RCC 7860 (cell line): ENCODE measurements at places on chromosomes 5 and 9.

GRCh38 chr9:3672399-3672798 lies 146.6 kb upstream of the RFX3 start:
- DNase-seq = no peak

GRCh38 chr5:50887889-50888633 lies 221.6 kb downstream of the PARP8 start:
- DNase-seq = no peak

GRCh38 chr5:82644229-82644628 lies 366.1 kb upstream of the RPS23 start:
- no peak for DNase-seq

DNA sequence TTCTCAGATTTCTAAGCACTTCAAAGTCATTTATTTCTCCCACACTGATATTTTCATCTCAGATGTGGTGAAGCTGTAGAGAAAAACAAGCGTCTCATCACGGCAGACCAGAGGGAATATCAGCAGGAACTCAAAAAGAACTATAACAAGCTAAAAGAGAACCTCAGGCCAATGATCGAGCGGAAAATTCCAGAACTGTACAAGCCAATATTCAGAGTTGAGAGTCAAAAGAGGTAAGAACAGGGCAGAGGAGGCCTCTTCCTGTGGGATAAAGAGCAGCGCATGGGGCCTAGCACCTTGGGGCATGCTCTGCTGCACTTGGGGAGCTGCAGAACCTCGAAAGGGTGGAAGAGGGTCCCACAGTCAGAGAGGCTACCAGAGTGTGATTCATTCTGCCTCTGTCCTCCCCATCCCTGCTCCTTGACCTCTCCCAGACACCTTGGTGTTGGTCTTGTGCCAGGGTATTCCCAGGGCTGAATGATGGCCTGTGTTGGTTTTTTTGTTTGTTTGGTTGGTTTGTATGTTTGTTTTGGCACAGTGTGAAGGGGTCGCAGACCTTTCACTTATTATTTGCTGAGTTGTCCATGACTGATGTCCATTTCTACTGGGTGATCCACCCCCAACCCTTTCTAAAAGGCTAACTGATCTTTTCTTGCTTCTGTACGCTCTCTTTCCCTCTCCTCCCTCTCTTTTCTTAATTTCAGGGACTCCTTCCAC lies 248.9 kb downstream of the DOCK8 start:
- no peak for DNase-seq

GRCh38 chr9:133844398-133844784 lies 106.2 kb upstream of the SARDH start:
- DNase-seq = no peak

GRCh38 chr5:76852772-76853171 lies 3.0 kb downstream of the S100Z start:
- no peak for DNase-seq

DNA sequence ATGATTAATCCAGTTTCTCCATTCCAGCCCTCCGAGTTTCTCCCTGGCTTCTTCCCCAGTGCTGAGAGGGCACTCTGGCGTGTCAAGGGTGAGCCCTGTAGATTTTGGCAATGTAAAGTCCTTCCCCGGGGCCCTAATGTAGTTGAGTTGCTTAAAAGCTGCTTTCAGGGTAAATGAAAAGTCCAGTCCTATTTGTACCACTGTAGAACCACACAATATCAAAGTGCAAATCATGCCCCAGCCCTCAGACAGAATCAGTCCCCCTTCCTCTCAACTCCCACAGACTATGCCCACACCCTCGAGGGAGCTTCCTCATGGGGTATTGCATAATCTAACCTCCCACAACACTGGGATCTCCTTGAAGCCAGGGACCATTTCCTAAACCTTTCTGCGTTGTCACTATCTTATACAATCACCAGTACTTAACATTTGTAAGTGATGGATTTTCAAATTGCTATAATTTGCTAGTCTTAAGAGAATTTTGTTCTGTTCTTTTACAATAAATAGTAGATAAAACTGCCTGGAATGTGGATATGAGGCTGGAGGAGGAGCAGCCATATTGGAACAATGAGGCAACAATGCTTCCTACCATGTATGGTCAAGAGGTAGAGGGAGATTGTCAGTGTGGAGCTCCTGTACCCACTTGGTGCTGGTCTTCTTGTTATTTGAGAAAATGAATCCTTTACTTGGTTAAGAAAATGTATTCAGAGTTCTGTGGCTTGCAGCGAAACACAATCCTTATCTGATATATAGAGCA lies 34.4 kb downstream of the ZNF366 start:
- DNase-seq = no peak

GRCh38 chr5:92637960-92638359 lies 943.1 kb downstream of the NR2F1-AS1 start:
- no peak for DNase-seq

- DNase-seq = peak; percentile 62
Observed at GRCh38 chr9:33143241-33143661, 23.9 kb downstream of the B4GALT1 start.

DNA sequence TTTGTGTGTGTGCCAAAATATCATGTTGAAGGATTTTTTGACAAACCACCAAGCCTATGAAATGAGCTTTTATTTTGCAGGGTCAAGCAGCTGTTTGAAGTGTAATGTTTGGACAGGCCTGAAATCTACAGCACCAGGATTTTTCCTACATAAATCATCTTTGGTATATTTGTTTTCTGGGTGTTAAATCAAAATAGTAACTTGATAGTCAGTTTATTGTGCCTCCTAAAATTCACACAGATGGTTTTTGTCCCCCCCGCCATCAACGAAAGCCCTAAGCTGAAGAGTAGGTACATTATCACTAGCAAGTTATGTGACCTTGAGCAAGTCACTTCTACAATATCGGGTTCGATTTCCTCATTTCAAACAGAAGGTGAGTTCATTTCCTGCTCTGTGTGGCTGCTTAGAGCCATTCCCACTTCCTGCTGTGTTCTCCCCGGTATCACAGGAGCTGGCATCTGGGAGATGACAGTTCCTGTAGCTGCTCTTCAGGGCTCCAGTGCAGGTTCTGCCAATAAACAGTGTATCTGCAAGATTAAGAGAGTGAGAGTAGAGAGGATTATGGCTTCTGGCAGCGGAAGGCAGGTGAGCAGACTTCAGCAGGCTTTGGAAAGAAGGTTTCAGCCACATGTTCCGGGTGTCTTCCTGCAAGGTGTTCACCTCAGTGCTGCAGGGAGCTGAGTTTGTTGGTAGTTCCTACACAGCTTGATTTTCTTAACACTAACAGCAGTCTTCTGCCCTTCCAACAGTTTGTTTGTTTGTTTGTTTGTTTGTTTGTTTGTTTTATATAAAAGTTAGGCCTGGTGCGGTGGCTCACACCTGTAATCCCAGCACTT lies 48.4 kb upstream of the GNE start:
- DNase-seq = peak; percentile 7

DNA sequence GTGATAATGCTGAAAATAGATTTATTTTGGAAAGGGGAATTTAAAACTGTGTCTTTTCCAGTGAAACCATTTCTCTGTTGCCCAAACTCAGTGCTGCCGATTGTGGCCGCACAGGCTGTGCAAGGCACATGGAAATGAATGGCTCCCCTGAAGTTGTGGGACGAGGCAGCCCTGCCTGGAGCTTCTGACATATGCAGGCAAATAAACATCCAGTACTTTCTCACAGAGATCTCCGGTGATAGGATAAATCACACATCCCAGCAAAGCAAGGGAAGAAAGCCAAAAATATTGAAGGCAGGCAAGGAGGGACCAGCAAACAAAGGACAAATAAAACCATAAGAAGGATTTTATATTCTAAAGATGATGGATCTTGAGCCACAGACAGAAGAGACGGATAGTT lies 464.5 kb downstream of the MTRR start:
- DNase-seq = no peak

DNA sequence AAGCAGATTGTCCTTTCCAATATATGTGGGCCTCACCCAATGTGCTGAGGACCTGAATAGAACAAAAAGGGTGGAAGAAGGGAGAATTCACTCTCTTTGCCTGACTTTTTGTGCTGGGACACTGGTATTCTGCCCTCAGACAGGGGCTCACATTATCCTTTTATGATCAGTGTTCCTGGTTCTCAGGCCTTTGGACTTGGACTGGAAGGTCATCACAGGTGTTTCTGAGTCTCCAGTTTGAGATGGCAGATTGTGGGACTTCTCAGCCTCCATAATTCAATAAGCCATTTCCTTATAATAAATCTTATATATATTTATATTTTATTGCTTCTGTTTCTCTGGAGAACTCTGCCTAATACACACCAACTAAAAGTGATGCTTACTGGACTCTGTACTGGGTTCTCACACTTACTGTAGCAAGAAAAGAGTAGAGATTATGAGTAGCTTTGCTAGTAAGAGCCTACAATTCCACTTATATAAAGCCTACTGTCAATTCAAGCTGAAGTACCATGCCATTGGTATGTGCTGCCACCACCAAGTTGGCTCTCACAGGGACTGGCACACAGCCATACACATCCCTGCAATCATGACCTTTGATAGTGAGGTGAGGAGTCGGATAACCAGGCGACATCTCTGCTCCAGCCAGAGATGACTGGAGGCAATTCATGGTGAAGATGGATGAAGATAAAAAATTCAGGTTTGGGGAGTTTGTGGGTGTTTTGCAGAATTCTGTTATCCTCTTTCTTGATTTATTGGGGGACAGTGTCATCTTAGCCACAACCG lies 130.7 kb upstream of the NR3C1 start:
- DNase-seq = peak; percentile 27

- DNase-seq = no peak
Observed at GRCh38 chr9:69546265-69546664, 125.9 kb downstream of the APBA1 start.

GRCh38 chr5:115463983-115464382 lies 80.6 kb downstream of the FEM1C start:
- no peak for DNase-seq

DNA sequence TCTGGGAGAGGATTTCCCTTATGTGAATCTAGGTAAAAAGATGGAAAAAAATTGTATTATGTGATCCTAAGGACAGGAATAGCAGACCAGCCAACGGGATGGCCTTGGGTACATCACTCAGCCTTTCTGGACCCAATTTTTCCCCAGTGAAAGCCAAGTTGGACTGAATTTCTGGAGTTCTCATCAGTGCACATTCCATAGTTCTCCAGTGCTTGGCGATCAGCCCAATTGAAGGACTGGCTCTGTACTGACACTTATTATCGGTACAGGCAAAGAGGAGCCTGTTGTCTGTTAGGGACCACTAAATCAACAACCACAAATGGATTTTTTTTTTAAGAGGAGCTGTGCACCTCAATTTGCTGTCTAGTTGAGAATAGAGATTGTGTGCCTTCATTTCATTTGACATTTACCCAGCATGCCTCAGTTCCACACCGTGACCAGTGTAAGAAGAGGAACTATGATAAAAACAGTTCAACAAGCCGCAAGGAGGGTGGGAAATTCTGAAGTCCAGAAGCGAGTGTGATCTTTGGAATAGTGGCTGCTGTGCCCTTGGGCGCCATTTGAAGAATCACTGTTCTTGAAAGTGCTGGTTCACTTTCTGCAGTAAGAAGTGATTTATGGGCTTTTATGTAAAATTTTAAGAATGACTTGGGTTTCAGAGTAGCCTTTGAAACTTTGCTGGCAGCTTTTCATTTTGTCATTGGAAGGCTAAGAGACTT lies 8.0 kb downstream of the ARL10 start:
- no peak for DNase-seq

DNA sequence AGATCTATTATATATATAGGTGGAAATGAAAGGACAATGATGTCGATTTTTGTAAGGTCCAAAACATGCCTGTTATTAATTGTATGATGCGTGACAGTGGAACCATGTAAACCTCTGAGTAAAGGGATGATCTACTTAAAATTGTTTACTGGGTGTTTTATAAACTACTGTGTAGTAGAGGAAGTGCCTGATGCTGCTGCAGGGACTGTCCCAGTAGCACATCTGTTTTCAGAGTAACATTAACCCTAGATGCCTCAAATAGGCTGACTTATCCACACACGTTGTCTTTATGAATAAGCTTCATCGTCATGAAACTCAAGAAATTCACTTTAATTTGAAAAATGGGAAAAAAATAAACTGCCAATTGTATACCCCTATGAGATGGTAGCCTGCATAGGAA lies 1.7 kb downstream of the CAMK4 start:
- DNase-seq = no peak
